NCI-H1436 (cell line): ENCODE measurements at places on chromosomes 1 and 21.

DNA sequence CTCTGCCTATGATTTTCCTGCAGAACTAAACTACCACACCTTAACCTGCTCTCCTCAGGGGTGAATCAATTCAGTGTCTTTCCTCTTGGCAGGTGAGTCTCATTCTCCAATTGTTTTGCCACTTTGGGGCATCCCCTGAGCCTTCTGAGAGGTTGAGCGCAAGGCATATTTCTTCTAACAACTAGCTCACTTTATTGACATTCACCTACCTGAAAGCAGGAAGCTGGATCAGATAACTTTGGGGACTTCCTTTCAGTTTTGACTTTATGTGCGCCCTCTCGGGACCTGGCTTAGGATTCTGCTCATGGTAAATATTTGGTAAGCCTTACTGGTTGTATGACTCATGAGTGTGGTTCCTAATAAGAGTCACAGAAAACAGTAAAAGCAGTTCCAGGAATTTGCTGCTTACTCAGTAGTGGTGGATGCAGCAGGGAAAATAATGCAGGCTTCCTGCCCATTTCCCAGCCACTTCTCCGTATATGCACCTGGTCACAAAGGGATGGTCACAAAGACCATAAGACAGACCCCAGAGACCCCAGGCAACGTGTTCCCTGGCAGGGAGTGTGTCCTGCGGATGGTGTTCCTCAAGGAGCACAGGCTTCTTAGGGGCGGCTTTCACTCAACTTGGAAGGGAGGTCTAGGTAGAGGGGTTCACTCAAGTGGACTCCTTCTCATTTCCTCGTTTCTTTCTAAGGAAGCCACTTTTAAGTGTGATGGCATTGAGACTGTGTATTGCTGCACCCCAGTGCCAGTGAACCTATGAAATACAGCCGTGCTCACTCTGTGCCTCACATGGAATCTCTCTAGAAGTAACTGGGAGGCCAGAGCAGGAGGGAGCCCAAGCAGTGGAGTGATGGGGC is 22.0 kb upstream of the BATF3 start:
- DNase-seq, result no peak

- DNase-seq, result no peak
Measured at GRCh38 chr21:25995278-25995677, 175.3 kb downstream of the APP start.

- no peak for DNase-seq
Measured at GRCh38 chr1:6927626-6928025, 142.4 kb downstream of the CAMTA1 start.

GRCh38 chr21:39915881-39916280 is 48.6 kb downstream of the PCP4 start:
- no peak for DNase-seq

DNA sequence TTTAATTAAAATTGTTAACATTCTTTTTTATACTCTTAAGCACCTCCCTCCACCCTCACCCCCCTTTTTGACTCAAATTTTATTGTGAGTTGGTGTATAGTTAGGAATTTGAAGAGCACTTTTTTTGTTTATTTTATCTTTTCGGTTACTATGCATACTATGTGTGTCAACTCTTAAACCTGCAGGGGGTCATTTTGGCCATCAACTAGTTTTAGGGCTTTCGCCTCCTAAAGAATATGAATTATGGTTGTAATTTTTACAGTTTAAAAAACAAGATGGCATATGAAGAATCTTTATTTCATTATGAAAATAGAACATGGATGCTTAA is 9.7 kb downstream of the BACH1 start:
- DNase-seq, result no peak

GRCh38 chr1:181391301-181391900 is 91.9 kb upstream of the CACNA1E start:
- DNase-seq, result no peak

DNA sequence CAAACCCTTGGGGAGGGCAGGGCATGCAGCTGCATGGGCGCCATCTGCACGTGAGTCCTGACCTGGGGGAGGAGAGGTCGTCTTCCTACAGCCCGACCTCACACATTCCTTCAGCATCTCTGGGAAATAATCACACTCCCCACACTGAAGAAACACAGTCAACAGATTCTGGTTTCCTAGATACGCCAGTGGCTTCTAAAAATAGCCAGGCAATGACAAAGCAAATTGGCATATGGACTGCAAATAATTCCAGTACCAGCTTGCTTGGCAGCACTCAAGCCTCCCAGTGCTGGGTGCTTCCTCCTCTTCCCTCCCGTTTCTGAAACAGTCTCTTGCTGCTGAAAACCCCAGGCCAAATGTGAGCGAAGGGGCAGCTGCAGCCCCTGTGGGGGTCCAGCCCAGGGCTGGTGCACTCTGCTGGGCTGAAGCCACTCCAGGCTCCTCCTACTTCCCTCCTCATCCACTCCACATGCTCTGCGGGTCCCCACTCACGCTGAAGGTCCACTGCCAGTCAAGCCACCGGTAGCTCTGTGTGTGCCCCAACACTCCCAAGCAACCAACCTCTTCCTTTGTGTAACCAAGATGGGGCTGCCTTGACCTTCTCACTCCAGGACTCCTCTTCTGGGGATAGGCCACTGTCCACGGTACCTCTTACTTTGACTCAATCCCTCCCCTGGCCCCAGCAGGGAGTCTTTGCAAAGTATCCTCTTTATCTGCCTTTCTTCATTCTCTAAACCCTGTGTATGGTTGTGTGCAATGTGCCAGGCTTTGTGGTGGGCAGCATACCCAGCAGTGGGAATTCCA is 69.0 kb downstream of the KCND3 start:
- peak; percentile 56 for DNase-seq

GRCh38 chr21:32477424-32477745 is 64.9 kb downstream of the EVA1C start:
- no peak for DNase-seq

DNA sequence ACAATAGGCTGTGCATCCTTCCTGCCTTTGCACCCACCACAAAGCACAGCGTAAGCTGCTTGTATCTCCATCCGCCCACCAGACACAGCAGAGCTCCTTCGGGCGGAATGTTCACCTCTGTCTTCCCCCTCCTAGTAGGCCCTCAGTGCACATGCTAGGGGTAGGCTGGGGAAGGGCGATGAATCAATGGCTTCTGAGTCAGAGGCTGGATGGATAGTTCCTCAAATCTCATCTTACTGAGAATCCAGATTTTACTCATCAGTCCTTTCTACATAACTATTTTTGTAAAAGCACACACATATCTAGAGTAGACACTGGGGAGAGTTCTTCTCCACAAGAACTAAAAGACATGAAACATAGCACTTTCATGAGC is 73.8 kb downstream of the BCAR3 start:
- DNase-seq, result no peak

GRCh38 chr1:208438112-208438699 is 194.0 kb upstream of the PLXNA2 start:
- DNase-seq, result peak; percentile 17

GRCh38 chr1:229253151-229253974 is 17.5 kb upstream of the RAB4A start:
- DNase-seq, result no peak

DNA sequence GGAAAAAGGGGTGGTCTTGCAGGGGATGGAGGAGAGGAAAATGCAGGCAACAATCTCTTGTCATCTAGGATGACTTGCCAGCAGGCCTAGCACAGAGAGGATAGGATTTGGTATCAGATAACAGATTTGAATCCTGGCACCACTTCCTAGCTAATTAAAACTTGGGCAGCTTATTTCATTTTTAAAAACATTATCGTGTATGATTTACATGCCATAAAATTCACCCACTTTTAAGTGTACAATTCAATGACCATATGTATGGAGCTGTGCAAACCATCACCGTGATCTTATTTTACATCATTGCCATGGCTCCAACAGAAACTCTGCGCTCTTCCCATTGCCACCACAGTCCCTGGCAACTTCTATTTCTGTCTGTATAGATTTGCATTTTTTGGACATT is 6.9 kb downstream of the PYCR2 start:
- no peak for DNase-seq

- no peak for DNase-seq
Measured at GRCh38 chr1:96360036-96360795, 361.4 kb upstream of the PTBP2 start.

DNA sequence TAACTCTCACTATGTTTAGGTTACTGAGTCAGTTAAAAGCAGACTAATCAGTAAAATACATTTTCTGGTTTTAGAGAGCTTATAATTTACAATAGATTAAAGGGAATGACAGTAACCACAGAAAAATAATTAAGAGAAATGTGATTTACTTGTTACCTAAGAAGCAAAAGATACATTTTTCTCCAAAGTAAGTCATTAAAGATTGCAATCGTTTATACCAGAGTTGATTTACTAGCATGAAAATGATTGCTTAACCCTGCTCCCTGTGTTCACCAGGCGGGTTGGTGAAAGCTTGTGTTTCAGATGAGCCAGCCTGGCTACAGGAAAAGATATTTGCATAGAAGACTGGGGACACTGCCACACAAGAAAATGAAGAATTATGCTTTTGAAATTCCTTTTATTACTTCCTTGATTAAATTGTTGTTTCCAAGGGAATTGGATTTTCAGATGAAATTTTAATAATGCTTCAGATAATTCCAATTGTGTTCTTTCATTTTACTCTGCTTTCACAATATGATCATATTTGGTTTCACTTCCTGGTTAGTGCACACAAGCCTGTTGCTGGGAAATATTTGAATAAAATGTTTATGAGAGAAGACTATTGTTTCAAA is 27.9 kb downstream of the LRRC8B start:
- peak; percentile 43 for DNase-seq

DNA sequence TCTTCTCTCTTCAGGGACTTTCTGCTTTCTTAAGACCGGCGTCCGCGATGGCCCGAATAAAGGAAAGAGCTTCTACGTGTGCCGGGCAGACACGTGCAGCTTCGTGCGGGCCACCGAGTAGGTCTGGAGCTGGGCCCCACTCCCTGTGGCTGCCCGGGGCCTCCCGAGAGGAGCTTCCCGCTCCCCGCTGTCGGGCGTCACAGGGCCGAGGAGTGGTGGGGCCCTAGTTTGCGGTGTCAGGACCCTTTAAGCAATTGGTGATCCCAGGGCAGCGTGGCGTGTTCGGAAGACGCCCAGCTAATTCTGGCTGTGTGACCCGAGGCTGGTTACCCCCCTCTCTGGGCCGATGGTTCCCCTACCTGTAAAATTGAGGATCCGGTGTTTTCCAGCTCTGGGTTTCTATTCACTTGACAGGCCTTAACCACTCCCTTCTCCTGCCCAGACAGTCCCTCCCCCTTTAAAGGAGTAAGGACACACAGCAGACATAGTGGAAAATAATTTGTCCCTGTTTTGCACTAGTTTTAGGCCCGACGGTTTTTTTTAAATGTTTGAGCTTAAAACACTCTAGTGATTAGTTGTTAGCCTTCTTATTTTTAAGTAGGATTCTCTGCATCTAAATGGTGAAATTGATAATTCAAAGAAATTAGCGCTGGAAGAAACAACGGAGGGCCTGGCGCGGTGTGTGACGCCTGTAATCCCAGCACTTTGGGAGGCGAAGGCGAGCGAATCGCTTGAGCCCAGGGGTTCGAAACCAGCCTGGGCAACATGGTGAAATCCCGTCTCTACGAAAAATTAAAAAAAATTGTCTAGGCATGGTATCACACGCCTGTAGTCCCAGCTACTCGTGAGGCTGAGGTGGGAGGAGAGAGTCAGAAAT is 553 bp downstream of the TTF2 start:
- peak; percentile 9 for DNase-seq

GRCh38 chr1:246193537-246193936 is 313.5 kb downstream of the SMYD3 start:
- no peak for DNase-seq

DNA sequence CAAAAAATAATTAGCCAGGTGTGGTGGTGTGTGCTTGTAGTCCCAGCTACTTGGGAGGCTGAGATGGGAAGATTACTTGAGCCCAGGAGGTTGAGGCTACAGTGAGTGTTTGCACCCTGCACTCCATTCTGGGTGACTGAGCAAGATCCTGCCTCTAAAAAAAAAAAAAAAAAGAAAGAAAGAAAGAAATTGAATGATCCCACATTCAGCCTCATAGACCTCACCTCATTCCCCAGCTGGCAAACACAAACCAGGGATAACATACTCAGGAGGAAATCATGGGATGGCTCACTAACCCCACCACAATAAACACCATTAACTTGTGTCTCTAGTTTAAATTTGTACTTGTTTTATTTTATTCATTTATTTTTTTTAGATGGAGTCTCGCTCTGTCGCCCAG is 8.5 kb downstream of the ENSA start:
- DNase-seq, result no peak

DNA sequence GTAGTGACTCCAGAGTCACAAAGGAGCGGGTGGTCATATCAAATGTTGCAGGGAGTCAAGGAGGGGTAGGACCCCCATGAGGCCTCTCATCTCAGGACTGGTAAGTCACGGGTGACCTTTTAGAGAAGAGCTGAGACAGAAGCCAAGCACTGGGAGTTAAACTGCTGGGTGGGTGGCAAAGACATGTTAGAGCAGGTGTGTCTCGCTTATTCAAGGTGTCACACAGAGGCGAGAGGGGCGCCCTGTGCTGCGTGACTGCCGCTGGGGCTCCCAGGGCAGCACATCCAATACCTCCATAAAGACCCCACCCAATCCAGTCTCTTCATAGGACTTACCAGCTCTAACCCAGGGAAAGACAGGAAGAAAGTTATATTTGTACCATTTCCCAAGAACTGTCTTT is 15.2 kb downstream of the CASQ2 start:
- DNase-seq, result no peak

DNA sequence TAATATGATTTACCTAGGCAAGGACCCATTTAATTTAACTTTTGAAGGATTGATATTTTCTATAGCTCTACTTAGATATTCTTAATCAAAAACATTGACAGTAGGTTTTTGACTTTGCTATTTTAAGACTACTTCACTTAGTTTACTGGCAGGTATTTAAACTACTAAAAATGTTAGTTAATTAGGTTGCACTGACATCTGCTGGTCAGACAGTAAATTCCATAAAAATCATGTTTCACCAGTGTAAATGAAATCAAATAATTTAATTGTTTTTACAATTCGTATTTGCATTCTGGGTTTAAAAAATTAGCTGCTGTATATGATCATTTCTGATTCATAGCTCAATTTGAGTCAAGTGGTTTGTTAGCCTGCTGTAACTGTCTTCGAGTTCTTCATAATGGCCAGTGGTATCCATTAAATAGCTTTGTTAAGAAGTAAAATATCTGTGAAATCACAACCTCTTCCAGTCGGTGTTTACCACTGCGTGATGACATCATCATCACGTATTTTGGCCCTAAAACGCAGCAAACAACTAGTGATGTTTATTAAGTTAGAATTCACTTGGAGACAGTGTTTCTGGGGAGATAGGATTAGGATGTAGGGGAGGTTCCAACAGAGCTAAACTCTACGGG is 26.2 kb downstream of the EXTL2 start:
- no peak for DNase-seq

- DNase-seq, result no peak
Measured at GRCh38 chr1:184803180-184803492, 48.5 kb upstream of the EDEM3 start.

DNA sequence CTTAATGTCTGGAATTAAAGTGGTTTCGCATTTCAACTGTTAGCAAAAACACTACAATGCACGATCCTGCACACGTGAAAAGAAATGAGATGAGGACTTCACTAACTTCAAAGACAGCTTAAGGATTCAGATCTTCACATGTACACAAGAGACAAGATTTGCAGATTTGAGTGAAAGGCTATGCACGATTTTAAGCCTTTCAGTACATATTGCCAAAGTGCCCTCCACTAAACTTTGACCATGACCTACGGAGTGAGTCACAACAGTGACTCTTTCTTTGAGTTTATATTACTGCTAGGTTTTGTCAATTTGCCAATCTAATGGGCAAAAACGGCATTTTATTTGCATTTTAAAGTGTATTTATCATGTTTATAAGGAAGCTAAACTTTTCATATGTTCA is 41.2 kb upstream of the CR1L start:
- DNase-seq, result no peak

- DNase-seq, result no peak
Measured at GRCh38 chr1:221888801-221889200, 146.9 kb upstream of the DUSP10 start.

GRCh38 chr21:44931501-44932407 is 8.1 kb upstream of the SLX9 start:
- DNase-seq, result no peak
